Stimulated activated CD8-positive, alpha-beta memory T cell treated with anti-CD3 and anti-CD28 coated beads, Interleukin-12 subunit alpha, Interleukin-12 subunit beta, amount 100 ng/mL, for 4 hours (primary cell): ENCODE measurements at places on chromosomes 4 and X.

DNA sequence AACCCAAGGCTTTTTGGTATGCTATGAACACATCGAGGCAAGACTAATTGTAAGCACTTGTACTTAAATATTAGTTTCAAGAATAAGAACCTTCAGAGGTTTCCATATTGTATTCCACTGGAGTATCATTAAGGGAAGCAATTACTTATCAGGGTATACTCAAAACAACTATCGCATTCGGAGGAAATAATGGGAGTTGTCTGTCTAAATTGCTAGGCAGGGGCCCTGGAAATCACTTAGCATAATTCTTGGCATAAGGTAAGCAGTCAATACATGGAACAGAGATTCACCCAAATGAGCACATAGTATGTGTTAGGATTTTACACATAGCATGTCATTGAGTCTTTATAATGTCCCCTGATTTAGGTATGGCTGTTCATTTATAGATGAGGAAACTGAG, 249.4 kb downstream of the DHX15 start:
- DNase-seq: no peak

DNA sequence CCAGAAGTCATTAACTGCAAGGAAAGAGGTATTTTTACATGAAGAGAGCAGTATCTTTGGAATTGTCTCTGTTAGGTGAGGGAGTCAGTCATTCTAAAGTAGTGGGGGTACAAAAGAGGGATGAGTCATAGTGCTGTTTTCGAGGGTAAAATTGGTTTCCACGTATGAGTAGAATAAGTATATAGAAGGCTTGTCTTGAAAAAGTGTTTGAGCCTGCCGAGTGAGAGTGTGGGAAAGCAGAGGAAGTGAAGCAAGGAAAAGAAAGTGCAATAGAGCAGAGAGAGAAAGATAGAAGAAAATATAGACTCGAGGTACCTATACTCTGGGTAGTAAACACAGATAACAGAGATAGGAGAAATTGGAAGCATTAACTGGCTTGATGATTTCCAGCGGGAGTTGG, 696.4 kb downstream of the DMD start:
- DNase-seq: no peak

DNA sequence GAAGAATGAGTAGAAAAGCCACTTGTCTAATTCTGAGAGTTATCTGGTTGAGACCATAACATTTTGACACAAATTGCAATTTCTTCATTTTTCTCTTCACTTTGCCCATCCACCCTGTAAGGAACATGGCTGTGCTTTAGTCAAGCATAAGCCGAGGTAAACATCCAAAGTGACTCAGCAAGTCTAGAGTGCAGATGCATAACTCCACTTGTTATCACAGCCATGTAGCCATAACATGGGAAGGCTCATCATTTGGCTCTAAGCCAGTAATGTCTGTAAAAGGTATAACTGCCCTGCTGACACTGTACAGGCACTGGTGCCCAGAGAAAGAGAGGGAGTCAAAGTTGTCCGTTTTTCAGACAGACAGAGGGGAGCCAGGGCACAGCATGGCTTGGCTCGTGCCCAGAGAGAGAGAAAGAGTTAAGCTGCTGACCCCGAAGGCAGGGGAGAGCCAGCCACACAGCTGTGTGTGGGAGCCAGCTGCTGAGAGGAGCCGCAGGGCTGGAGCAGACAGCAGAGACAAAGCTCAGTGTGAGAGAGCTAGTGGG, 76.9 kb upstream of the EXOC1L start:
- DNase-seq: no peak

DNA sequence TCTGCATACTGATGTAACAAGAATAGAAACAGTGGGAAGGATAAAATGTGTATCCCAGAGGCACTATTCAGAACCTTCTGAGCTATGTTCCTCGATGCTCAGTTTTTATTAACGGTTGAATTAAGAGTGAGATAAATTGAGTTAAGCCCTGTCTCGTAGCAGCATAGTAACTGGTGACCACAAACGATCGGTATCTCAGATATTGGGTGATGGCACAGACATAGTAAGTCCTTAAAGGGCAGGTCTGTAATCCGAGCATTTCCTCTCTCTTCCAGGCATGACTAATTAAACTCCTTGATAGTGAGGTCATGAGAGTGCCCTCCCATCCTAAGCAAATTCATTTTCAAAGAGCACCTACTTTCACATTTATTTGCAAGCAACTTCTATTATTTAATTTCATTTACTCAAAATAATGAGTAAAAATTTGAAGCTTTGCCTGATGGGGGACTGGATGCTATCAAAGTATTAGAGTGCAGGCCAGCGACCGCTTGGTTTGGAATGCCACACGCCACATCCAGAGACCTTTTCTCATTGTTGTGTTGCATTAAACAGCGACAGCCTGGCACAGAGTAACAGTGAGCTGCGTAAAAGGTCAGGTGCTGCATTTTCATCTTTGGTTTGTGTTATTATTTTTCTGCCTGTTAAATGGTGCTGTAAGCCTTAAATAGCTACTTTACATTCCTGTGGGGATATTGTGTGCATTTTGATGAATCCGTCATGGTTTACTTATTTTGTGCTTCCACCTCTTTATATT, 101.9 kb downstream of the PCDH7 start:
- no peak for DNase-seq

- no peak for DNase-seq
Observed at GRCh38 chrX:105468741-105469140, 248.2 kb upstream of the TEX13A start.

DNA sequence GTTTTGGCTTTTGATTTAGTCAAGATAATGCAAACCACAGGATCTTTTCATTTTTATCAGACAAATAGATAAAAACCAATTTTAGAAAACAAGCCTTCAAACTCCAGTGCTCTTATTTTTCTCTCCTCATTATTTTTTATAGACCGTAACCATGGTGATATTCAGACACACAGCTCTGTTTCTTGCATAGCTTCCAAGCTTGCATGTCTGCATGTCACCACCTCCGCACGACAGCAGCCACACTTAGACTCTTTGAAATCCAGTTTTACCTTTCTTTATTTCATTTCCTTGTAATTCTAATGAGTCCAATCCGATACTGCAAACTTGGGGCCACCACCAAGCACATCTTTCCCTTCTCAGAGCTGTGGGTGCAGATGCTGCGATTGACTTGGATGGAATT, 94.3 kb upstream of the GPM6A start:
- DNase-seq: no peak

DNA sequence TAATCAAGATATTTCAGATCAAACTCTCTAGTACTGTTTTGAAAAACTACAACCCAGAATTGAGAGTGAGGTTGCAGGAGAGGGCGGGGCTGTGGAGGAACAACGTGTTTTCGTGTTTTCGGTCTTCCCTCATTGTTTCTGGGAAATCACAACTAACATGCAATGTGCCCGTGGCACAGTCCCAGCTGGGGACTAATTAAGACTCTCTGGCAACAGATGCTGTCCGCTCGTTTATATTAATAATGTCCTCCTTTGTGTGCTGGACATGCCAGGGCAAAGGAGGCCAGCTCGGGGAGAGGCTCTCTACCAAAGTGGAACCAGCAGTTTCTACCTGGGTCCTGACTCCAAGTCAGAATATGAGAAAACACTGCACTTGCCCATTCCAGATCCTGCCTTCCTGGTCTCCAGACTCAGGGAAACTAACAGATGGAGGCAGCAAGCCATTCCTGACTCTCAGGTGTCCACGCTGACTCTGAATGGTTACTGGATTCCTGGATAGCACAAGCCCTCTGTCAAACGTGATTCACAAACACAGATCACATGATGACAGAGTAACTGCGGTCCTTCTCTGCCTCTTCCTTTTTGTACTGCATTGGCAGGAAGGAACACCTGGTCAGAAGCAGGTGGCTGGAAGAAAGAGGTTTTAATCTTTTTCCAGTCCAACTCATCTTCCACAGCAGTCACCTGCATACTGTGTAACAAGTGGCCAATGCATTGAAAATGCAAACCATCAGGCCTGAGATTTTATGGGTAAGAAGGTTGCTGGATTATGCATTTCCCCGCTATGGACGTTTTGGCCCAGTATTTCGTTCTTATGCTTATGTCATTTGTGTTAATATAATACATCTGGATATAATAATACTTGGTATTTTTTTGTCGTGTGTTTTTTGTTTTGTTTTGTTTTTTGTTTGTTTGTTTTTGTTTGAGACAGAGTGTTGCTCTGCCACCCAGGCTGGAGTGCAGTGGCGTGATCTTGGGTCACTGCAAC, 65.0 kb downstream of the COQ2 start:
- no peak for DNase-seq

GRCh38 chrX:129523079-129523911, at the start of gene SMARCA1:
Gene SMARCA1, minus strand, starts transcription at chrX:129523490. Its CDS starts 120 bp downstream, at chrX:129523370.
- no peak for DNase-seq

GRCh38 chr4:126233483-126233882, 918.7 kb downstream of the FAT4 start:
- no peak for DNase-seq
